ENCODE measurements at places on chromosomes 7 and 10. TPM values are rescaled to one million over a fixed set of nuclear protein-coding genes. Genes with fewer than 3 reads are reported as not detected.

SEMA3A gene
- total RNA-seq: 187 TPM

NKX6-2 gene
- total RNA-seq: not detected

DNA sequence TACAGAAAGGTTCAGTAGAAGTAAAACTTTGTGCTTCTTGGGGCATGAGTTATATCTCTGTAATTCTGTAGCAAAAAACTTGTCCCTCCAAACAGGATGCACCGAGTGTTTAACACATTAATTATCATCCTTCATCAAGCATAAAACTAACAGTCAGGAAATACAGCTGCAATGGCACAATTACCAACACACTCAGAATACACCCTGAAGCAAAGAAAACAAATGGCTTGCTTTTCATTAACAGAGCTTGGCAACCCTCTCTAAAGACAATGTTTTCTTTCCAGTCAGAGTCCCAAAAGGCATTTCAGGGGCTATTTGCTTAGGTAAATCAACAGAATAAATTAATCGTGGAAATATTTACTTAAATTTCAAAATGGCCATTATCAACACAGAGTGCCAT is 107.7 kb downstream of the ICA1 start:
- no peak for DNase-seq
- H3K27me3 ChIP-seq: no peaks in the 10 kb centered on the region
- no peaks in the 10 kb centered on the region for H3K4me1 ChIP-seq
- no peaks in the 10 kb centered on the region for H3K36me3 ChIP-seq
- H3K4me3 ChIP-seq: no peak overlapping the region

DNA sequence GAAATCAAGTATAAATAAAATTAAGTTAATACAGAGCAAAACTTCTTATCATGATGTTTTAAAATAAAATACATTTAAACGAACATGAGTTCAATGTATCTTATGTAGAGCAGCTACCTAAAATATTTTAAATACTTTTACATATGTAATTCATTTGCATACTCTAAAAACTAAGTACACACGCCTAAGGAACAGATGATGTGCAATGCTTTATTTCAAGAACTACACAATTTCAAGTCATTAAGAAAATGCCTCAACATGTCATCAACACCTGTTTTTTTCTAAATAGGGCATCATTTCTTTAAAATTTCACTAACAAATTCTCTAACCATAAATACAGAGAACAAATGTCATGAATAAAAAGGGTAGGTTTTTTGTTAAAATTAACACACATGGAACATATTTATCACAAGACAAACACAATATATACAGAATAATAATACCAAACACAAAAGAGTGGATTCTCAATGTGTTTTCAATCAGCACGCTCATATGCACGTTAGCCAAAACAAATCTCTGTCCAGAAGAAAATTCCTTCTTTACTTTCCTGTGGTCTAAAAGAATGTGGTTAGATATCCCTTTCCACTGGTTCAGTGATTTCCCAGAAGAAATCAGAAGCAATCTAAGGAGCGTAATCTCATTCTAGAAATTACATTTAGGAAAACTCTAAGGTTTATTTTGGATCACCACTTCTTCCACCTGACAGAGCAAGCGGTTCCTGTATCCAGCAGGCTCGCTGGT is 73.0 kb upstream of the PFKP start:
- no peaks in the 10 kb centered on the region for H3K4me1 ChIP-seq
- no peaks in the 10 kb centered on the region for H3K36me3 ChIP-seq
- peaks cover 1% of the 10 kb centered on the region for H3K27me3 ChIP-seq
- no peak overlapping the region for H3K4me3 ChIP-seq
- H3K27ac ChIP-seq: no peak overlapping the region

- DNase-seq: no peak
- no peak overlapping the region for H3K27ac ChIP-seq
- H3K4me3 ChIP-seq: no peak overlapping the region
- peaks cover 87% of the 10 kb centered on the region for H3K27me3 ChIP-seq
- peaks cover 2% of the 10 kb centered on the region for H3K4me1 ChIP-seq
These were observed 79.4 kb upstream of the EN2 start for GRCh38 chr7:155378580-155378934.

DNA sequence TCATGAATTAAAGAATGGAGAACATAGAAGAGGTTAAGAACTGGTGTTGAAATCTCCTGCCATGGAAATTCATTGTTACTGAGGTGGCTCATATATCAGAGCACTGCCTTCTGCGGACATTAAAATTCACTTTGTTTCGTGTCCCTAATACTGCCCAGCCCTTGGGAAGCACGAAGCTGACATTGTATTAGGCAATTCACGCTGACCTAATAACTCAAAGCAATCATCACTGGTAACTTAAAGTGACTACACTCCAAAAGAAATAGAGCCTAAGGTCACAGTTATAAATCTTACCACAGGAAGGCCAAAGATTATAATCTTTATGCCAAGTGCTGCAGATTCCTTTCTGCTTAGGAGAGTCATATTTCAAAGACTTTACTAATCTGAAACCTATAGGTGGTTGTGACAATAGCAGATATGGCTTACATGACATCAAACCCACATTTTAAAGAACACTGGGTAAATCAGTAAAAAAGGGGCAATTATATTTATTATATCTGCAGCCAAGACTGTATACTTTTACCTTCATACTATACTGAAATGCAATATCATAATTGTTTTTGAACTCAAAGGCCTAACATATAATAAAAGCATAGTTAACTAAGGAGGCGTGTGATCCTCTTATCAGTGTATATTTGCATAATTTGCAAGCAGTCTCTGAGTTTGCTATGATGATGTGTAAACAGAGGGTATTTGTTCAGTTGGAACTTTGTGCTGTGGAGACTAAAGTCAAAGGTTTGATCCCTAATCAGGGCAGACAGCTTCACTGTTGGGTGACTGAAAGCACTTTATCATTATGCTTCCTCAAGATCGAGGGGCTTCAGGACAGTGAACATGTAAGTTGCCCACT is 51.9 kb upstream of the CAPZA2 start:
- no peaks in the 10 kb centered on the region for H3K36me3 ChIP-seq
- H3K4me3 ChIP-seq: no peak overlapping the region
- DNase-seq: no peak
- no peaks in the 10 kb centered on the region for H3K27me3 ChIP-seq
- H3K4me1 ChIP-seq: peaks cover 2% of the 10 kb centered on the region
- no peak overlapping the region for H3K27ac ChIP-seq

DNA sequence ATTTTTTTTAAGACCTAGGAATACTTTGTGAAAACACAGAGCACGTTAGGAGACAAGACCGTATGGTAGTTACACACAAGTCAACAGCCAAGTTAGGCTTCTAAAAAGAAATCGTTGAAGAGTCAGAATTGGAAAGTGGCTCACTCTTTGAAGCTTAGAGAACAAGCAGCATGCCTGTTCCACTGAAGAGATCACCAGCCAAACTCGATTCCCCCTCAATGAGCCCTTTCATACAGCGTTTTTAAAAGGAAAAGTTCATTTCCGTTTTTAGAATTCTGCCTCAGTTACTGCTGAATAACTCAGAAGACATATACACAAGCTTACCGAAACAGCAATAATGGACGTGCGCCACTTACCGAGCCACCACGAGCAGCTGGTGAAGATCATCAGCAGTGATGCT is 41.0 kb downstream of the MCMBP start:
- no peak overlapping the region for H3K4me3 ChIP-seq
- DNase-seq: no peak
- peaks cover 47% of the 10 kb centered on the region for H3K36me3 ChIP-seq
- H3K27ac ChIP-seq: no peak overlapping the region
- H3K27me3 ChIP-seq: no peaks in the 10 kb centered on the region

DNA sequence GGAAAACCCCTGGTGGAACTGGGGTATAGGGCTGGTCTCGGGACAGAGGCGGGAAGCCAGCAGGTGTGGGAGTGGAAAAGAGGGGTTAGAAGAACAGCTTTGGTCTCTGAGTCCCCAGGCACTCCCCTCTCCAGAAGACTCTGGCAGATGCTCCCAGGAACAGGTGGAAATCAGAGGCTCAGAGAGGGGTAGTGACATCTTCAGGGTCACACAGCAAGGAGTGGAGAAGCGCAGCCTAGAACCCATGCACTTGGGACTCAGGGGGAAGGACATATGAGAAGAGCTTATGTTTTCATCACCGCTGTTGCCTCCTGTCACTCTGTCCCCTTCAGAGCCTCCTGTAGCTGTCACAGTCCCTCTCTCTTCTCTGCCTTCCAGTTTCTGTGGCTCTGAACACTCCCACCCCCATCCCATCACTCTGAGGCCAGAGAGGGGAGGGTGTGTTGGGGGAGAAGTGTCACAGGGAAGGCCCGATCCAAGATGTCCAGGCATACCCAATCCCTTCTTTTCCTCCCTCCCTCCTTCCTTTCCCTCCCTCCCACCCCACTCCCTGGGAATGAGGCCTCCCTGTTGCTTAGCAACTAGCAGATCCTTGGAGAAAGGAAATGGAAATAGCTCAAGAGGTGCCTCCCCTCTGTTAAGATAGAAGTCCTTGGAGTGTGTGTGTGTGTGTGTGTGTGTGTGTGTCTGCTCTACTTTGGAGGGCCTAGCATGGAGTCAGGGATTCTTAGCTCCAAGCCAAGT is 32.0 kb downstream of the SRRM3 start:
- no peaks in the 10 kb centered on the region for H3K4me1 ChIP-seq
- H3K27ac ChIP-seq: no peak overlapping the region
- peaks cover 31% of the 10 kb centered on the region for H3K27me3 ChIP-seq
- no peaks in the 10 kb centered on the region for H3K36me3 ChIP-seq

DNA sequence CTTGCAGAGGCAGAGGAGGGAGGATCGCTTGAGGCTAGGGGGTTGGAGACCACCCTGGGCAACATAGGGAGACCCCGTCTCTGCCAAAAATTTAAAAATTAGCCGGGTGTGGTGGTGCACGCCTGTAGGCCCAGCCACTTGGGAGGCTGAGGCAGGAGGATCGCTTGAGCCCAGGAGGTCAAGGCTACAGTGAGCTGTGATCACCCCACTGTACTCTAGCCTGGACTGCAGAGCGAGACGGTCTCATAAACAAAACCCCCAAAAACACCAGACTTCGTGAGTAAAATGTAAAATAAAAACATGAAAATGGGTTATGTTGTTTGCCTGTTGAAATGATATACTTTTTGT is 699 bp downstream of the LHPP start:
- H3K27me3 ChIP-seq: peaks cover 6% of the 10 kb centered on the region
- H3K36me3 ChIP-seq: no peaks in the 10 kb centered on the region
- H3K4me1 ChIP-seq: peaks cover 4% of the 10 kb centered on the region

- no peak overlapping the region for H3K4me3 ChIP-seq
- peaks cover 50% of the 10 kb centered on the region for H3K27me3 ChIP-seq
- no peaks in the 10 kb centered on the region for H3K36me3 ChIP-seq
These were observed 44.8 kb upstream of the CUX1 start for GRCh38 chr7:101772508-101773211.

DNA sequence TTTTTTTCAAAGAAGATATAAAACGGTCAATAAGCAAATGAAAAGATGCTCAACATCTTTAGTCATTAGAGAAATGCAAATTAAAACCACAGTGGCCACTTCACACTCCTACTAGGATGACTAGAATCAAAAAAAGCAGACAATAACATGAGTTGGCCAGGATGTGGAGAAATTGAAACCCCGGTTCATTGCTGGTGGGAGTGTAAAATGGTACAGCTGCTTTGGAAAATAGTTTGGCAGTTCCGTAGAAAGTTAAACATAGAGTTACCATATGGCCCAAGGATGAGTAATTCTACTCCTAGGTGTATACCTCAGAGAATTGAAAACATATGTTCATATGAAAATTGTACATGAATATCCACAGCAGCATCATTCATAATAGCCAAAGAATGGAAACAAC is 573.3 kb downstream of the GALNT17 start:
- no peak overlapping the region for H3K27ac ChIP-seq
- H3K4me3 ChIP-seq: no peak overlapping the region
- H3K36me3 ChIP-seq: no peaks in the 10 kb centered on the region
- H3K27me3 ChIP-seq: no peaks in the 10 kb centered on the region

DNA sequence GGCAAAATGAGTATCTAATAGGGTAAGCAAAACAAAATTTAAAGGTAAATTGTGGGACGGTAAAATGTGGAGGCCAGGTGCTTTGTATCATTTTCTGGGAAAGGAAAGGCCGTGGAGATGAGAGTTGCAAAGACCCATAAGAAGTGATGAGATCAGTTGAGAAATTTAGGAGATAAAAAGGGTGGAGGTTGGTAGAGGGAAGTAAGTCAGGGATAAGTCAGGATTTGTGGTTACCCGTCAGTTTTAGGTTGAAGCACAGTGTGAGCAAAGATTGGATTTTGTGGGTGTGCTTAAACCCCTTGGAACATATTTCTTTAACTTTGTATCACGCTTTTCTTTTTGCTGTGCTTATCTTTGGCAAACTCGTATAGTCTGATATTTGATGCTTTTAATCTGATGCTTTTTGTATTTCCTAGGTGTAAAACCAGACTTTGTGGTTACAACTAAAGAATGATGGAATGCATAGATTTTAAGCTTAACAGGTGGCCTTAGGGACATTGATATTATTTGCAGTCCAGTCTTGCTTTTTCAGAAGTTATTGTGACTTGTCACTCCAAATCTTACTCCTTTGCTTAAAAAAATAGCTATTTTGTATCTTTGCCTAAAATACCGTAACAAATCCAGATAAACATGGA is 1.2 kb downstream of the BTRC start:
- no peak for DNase-seq
- H3K27ac ChIP-seq: no peak overlapping the region
- H3K36me3 ChIP-seq: no peaks in the 10 kb centered on the region
- peaks cover 3% of the 10 kb centered on the region for H3K4me1 ChIP-seq
- H3K4me3 ChIP-seq: peak overlapping the region; percentile 59

DNA sequence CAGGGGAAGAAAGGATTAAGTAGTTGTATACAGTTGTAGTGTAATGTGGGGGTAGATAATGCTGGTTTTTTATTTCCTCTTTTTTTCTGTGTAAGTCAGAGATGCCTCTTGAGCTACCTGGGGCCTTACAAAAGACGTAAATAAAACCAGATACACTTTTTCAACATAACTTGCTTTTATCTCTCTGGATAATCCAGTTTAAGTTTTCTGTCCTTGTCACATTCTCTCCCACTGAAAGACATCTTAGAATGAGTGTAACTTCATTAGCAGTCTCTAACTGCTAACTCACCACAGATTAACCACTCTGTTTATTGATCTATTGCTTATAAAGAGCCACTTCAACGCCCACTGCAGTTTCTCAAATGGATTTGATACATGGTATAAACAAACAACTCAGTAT is 64.1 kb upstream of the LRRN3 start:
- H3K27ac ChIP-seq: no peak overlapping the region
- DNase-seq: no peak
- H3K4me1 ChIP-seq: peaks cover 2% of the 10 kb centered on the region
- no peaks in the 10 kb centered on the region for H3K36me3 ChIP-seq

GRCh38 chr10:89814278-89814677 is 112.9 kb downstream of the KIF20B start:
- peaks cover 14% of the 10 kb centered on the region for H3K27me3 ChIP-seq
- H3K4me3 ChIP-seq: no peak overlapping the region
- H3K27ac ChIP-seq: no peak overlapping the region
- no peaks in the 10 kb centered on the region for H3K36me3 ChIP-seq
- no peak for DNase-seq
- no peaks in the 10 kb centered on the region for H3K4me1 ChIP-seq

DNA sequence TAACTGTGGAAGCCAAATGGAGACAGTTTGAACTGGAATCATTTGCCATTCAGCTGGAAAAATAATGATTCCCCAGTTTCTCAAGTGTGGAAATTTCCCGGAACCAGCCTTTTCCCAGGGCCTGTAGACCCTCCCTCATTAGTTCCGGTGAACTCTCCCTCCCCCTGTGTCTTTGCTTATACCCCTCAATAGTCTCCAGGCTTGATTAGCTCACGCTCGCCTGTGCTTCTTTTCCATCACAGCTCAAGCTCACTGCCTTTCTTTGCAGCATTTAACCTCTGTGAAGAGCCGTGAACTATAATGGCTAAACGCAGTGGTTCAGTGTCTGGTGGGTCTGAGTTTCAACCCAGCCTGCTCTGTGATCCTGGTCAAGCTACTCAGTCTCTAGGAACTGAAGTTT is 690.8 kb downstream of the INHBA start:
- H3K36me3 ChIP-seq: no peaks in the 10 kb centered on the region
- peaks cover 5% of the 10 kb centered on the region for H3K4me1 ChIP-seq
- no peak overlapping the region for H3K4me3 ChIP-seq
- no peak overlapping the region for H3K27ac ChIP-seq

Data from IMR-90 (cell line).